ENCODE measurements at places on chromosomes 2 and 18.

DNA sequence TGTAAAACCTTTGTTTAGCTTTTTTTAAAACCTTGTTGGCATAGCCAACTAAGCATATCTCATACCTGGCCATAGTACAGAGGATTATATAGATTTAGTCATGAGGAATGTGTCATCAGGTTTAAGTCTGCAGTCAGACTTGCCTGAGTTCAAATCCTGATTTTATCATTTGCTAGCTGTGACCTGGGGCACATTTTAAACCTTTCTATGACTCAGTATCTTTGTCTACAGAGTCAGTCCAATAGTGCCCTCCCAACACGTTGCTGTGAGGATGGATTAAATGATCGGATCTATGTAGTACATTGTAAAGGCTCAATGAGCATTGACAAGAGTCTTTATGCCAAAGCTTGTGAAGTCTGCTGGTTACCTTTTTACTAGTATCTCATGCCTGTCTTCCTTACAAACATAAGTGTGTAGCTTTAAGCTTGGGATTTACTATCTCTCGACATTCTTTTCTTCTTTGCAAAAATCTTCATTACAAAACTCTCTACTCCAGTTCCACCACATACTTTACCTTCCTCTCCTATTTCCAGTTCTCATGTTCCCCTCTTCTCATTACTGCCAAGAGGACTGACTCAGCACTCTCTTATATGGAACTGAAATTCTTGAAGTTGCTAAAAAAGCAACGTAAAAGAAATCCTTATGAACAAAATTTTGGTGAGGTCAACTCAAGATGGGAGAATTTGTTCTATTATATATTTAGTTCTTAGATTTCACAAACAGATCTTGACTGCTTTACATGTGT, 68.1 kb upstream of the RBMS1 start:
- no peak for DNase-seq

- DNase-seq = no peak
Observed at GRCh38 chr2:231321021-231321420, 74.5 kb upstream of the B3GNT7 start.

GRCh38 chr2:157231476-157231875, 26.0 kb upstream of the GALNT5 start:
- no peak for DNase-seq

DNA sequence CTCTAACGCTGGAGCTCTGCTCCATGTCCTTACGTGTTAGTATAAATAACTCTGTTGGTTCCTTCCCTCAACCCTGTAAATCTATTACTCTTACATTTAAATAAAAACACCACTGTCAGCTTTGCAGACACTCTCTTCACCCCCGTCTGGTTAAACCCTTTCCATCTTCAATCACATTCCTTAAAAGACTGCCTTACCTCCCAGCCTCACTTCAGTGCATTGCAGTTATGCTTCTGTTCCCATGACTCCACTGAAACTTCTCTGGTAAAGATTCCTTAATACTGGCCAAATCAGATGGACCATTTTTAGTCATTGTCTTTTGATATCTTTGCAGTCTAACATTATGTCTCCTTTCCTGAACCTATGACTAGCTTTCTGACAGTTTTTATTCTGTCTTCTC, 61.7 kb downstream of the EML4 start:
- no peak for DNase-seq

GRCh38 chr2:236526455-236527158, 43.0 kb upstream of the ACKR3 start:
- DNase-seq = no peak

GRCh38 chr2:165281387-165281786, 42.2 kb downstream of the SCN2A start:
- DNase-seq = no peak

GRCh38 chr2:233130481-233131020, 70.4 kb downstream of the INPP5D start:
- no peak for DNase-seq

- peak; percentile 45 for DNase-seq
Observed at GRCh38 chr2:64525317-64525613, 1.1 kb downstream of the AFTPH start.

- no peak for DNase-seq
Observed at GRCh38 chr18:1604751-1605150, 700.1 kb downstream of the ADCYAP1 start.

- DNase-seq = no peak
Observed at GRCh38 chr2:130354139-130354428, 1.8 kb upstream of the PTPN18 start.

DNA sequence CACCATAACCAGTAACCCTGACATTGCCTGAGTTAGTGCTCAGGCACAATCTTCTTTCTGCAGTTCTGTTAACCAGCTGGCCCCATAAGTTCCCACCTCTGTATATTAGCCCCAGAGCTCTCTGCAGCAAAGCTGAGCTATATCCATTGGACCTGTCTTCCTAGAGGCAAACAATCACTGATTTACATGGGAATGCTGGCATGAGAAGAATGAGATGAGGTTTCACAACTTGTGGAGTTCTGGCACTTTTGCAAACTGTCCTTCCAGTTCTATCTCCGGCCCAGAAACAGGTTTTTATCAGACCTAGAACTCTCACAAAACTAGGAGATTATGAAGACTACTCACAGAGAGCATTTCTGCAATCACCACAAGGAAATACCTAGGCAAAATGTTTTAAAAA, 7.9 kb upstream of the CCBE1 start:
- DNase-seq = no peak

All from T-helper 2 cell treated with Interferon-gamma antibody and Interleukin-4, amounts not matched to agents 5 μg/mL and 100 μg/mL, for 36 hours (primary cell).